ENCODE measurements at places on chromosomes 4 and X.

DNA sequence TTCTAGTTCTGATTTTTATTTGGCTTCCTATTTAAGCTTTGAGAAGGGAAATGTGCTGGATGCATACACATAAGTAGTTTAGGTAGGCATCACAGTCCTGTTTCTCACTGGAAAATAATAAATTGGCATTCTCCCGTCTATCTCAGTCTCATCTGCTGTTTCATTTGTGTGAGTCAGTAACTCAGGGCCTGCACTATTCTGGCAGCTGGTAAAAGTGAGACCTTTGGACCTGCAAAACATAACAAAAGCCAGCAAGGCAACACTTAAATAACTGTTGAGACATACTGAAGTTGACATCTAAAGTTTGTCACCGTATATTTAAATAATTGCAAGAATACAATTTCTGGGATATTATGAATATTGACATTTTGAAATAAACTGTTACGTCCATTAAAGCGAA is 8.6 kb upstream of the UBQLN2 start:
- DNase-seq, result no peak

- no peak for DNase-seq
Measured at GRCh38 chr4:63787326-63787725, 621.9 kb downstream of the TECRL start.

- no peak for DNase-seq
Measured at GRCh38 chrX:118975831-118976598, 1.6 kb downstream of the LONRF3 start.

- DNase-seq, result no peak
Measured at GRCh38 chr4:111992351-111993168, 152.7 kb upstream of the FAM241A start.

GRCh38 chr4:54095110-54095825 is 4.7 kb upstream of the GSX2 start:
- DNase-seq, result no peak

GRCh38 chr4:86640469-86640868 is 46.4 kb downstream of the PTPN13 start:
- DNase-seq, result no peak

- DNase-seq, result no peak
Measured at GRCh38 chr4:2356123-2357069, 62.0 kb downstream of the ZFYVE28 start.

DNA sequence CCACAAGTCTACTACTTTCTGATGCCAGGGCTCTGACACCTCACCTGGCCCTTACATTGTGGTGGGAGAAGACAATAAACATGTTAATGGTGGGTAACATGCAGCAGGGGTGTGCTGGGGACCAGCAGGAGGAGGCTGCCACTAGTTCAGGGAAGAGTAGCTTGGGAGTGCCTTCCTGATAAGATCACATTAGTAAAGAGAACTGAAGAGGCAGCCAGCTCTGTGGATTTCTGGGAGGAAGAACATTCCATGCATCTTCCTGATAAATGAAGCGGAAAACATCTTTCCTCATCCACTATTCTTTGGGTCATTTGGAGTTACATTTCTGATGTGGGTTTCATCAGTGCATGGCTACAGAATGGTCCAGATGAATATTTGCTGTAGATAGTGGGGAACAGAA is 9.0 kb downstream of the RNF150 start:
- no peak for DNase-seq

DNA sequence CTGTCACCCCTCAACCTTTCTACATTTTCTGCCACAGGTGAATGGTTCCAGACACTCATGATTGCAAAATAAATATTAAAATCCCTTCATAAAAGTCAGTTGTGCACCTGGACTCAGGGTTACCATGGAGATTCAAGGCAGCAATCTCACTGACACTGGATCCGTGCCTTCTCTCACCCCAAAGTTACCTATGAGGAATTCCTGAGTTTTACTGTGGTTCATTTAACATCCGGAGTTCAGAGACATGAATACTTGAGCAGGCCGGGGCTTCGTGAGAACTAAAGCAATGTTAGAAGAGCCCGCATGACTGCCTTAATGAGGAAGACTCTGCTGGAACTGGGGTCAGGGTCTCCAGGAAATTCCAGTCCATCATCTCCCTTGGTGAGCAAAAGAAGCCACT is 12.5 kb upstream of the CLNK start:
- no peak for DNase-seq

DNA sequence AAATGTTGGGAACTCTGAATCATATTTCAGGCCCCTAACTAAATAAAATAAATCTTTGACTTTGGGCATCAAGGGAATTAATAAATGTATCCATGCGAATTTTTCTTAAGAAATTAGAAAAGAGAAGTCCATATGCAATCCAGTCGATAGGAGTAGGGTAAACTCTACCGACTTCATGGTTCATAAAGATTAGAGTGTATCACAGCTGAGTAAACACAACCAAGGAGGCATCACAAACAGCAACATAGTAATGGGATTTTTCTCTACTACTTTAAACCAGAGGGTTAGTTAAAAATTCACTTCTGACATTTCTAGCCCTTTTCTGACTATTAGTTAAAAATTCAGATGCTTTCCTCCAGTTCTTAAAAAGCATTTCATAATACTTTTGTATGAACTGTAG is 19.9 kb downstream of the SEPTIN11 start:
- DNase-seq, result no peak

DNA sequence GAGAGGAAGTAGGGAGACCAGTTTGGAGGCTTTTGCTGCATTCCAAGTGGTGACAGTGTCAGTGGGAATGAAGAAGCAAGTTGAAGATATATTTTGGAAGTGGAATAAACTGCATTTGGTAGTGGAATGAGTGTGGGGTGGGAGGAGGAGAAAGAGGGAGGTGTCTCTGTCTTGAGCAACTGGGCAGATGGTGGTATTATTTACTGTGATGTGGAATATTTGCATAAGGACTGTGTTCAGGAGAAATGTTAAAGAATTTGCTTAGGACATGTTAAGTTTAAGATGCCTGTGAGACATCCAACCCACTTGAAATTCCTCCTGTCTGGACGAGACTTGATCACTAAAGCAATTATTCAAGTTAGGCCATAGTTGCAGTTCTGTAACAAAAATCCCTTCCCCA is 448.9 kb upstream of the AMOT start:
- no peak for DNase-seq

DNA sequence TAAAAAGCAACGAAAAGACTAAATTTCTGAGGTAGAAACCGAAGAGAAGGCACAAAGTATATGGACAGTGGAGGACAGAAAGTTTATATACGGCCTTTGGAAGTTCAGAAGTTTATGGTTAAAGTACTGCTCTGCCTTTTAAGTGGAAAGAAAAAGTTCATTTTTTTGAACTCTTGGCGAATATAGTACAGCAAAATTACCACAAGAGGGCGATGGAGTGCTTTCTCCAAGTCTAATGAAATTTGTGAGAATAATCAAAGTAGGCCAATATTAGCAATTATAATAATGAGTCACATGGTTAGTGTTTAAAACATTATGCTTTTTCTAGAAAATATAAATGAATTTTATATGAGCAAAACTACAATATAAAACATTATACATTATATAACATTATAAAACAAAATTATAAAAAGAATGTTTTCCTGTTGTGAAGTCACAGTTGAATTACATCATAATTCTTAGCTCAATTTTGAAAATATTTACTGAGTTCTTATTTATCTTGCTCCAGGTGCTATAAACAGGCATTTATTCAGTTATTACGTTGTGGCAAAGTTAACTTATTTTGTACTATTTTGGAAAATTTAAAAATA is 136.2 kb upstream of the BMPR1B start:
- DNase-seq, result no peak

Data from cerebellar nuclear complex (tissue), 1 donor.